MCF 10A (cell line): ENCODE measurements at places on chromosomes 7 and 10. TPM values are rescaled to one million over a fixed set of nuclear protein-coding genes. Genes with fewer than 3 reads are reported as not detected.

GRCh38 chr10:110910138-110910537, 8.8 kb downstream of the BBIP1 start:
- no peak for DNase-seq
- no peak overlapping the region for H3K4me3 ChIP-seq
- peaks cover 24% of the 10 kb centered on the region for H3K4me1 ChIP-seq
- no peaks in the 10 kb centered on the region for H3K27me3 ChIP-seq
- peaks cover 41% of the 10 kb centered on the region for H3K36me3 ChIP-seq

- H3K27ac ChIP-seq, result no peak overlapping the region
- H3K36me3 ChIP-seq, result no peaks in the 10 kb centered on the region
- no peaks in the 10 kb centered on the region for H3K4me1 ChIP-seq
- no peak for DNase-seq
- H3K4me3 ChIP-seq, result no peak overlapping the region
Measured at GRCh38 chr7:18338910-18339523, 156.5 kb upstream of the HDAC9 start.

DNA sequence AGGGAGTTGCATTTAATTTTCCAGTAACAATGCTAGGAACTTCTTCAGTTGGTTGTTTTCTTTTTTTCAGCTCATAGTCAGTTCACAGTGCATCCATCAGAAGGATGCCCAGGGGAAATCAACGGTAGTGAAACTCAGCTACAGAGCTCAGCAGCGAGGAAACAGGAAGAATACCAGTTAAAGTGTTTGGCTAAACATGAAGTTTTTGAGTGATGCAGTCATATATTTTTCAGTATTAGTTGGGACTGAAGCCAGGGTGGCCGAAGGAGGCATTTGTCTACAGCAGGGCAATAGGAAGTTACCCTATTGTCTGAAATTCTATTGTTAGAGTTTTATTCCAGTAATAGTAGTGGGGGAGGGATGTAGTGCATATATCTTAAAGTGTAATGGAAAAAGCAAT, 45.3 kb upstream of the MALRD1 start:
- no peak overlapping the region for H3K4me3 ChIP-seq
- peaks cover 6% of the 10 kb centered on the region for H3K4me1 ChIP-seq
- no peaks in the 10 kb centered on the region for H3K27me3 ChIP-seq

DNA sequence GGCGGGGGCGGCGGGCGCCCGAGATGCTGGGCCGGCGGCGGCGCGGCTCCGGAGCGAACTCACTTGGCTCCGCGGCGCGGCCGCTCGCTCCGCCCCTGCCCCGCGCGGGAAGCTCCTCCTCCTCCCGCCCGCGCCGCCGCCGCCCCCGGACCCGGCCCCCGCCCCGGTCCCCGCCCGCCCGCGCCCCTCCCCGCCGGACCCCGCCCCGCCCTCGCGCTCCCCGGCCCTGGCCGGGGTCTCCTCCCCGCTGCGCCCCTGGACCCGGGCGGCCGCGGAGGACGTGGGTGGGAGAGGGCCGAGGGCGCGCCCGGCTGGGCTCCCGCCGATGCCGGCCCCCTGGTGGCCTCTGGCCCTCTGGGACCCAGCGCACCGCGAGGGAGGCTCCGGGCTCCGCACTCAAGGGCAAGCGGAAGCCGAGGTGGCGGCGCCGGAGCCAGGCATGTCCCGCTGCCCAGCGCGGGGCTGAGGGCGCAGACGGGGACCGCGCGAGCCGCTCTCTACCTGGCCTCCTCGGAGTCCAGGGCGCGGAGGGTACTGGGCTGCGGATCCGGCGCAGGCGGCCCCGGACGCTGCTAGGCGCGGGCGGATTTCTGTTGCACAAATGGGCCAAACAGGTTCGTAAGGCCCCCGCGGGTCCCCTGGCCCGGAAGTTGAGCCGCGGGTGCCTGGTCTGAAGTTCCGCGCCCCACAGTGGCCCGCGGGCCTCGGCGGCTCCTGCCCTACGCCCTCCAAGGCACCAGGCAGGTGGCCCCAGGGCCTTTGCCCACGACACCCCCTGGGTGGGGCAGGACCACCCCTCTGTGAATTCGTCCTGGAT, at the start of gene TCERG1L:
Gene TCERG1L, minus strand, starts transcription at position 61 of the 817 bp plus-strand sequence. CDS start 86 bp downstream, outside the sequence.
- no peak within 1 kb of the TSS for H3K4me3 ChIP-seq
- no peaks in the 10 kb centered on the region for H3K4me1 ChIP-seq
- DNase-seq, result no peak
- H3K36me3 ChIP-seq, result no peaks in the 10 kb centered on the region
- H3K27me3 ChIP-seq, result no peaks in the 10 kb centered on the region

DNA sequence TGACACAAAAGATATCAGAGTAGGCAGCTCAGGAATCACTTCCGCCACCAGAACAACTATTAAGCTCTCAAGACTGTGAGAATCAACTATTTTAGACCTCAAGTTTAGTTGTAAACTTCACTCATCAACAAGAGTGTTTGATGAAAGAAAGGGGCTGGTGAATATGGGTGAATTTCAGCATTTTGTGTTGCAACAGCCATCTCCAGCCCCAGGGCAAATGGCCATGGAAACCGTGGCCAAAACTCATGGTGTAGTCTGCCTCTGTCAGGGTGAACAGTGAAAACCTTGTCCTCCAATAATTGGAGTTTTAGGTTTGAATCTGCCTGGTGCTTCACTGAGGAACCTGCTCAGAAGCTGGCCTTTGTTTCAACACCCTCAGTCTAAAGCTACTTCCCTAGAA, 60.0 kb downstream of the POLR1F start:
- H3K4me3 ChIP-seq, result no peak overlapping the region
- H3K4me1 ChIP-seq, result peaks cover 6% of the 10 kb centered on the region
- no peak overlapping the region for H3K27ac ChIP-seq
- H3K27me3 ChIP-seq, result no peaks in the 10 kb centered on the region
- no peaks in the 10 kb centered on the region for H3K36me3 ChIP-seq

DNA sequence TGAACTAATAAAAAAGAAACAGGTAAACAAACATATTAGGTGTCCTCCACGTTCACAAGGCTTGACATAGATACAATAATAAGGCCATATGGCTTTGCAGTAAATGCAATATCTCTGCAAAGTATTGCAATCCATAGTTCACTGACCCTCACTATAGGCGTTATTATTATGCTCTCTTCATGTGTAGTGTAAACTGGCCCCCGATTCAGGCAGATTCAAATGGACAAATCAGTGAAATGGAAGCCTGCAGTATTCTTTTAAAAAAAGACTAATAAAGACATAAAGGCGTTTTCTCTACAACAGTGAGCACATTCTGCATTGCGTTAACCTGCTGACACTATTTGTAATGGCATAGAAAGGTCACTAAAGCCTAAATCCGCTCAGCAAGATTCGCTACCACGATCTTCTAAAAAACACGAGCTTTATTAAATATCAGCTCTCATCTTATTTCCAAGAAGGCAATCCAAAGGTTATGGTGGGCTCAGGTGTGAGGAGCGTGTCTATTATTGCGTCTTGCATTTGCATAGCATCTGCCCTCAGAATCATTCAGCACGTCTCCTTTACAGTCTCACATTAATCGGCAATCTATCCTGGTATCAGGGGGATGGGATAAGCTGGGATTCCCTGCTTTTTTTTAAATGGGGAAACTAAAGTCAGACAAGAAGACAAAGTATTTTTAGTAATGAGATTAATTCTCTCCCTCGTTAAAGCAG, 36.2 kb downstream of the FRMD4A start:
- no peaks in the 10 kb centered on the region for H3K4me1 ChIP-seq
- no peak overlapping the region for H3K4me3 ChIP-seq
- no peak for DNase-seq

GRCh38 chr10:97037365-97038361, 148.1 kb downstream of the SLIT1 start:
- peak; percentile 89 for DNase-seq
- H3K27ac ChIP-seq, result no peak overlapping the region
- peaks cover 20% of the 10 kb centered on the region for H3K27me3 ChIP-seq
- peaks cover 9% of the 10 kb centered on the region for H3K4me1 ChIP-seq
- no peaks in the 10 kb centered on the region for H3K36me3 ChIP-seq

- no peaks in the 10 kb centered on the region for H3K27me3 ChIP-seq
- H3K4me3 ChIP-seq, result no peak overlapping the region
- H3K36me3 ChIP-seq, result no peaks in the 10 kb centered on the region
- no peak overlapping the region for H3K27ac ChIP-seq
- no peaks in the 10 kb centered on the region for H3K4me1 ChIP-seq
Measured at GRCh38 chr7:131648491-131648890, 92.1 kb upstream of the PODXL start.

DNA sequence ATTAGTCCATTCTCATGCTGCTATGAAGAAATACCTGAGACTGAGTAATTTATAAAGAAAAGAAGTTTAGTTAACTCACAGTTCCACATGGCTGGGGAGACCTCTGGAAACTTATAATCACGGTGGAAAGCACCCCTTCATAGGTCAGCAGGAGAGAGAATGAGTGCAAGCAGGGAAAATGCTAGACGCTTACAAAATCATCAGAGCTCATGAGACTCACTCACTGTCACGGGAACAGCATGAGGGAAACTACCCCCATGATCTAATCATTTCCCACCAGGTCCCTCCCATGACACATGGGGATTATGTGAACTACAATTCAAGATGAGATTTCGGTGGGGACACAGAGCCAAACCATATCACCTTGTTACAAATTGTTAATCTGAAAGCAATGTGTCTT, 15.8 kb downstream of the TAS2R39 start:
- no peak overlapping the region for H3K4me3 ChIP-seq
- no peak for DNase-seq
- H3K4me1 ChIP-seq, result peaks cover 5% of the 10 kb centered on the region
- H3K27ac ChIP-seq, result no peak overlapping the region
- H3K27me3 ChIP-seq, result peaks cover 32% of the 10 kb centered on the region
- H3K36me3 ChIP-seq, result no peaks in the 10 kb centered on the region

DNA sequence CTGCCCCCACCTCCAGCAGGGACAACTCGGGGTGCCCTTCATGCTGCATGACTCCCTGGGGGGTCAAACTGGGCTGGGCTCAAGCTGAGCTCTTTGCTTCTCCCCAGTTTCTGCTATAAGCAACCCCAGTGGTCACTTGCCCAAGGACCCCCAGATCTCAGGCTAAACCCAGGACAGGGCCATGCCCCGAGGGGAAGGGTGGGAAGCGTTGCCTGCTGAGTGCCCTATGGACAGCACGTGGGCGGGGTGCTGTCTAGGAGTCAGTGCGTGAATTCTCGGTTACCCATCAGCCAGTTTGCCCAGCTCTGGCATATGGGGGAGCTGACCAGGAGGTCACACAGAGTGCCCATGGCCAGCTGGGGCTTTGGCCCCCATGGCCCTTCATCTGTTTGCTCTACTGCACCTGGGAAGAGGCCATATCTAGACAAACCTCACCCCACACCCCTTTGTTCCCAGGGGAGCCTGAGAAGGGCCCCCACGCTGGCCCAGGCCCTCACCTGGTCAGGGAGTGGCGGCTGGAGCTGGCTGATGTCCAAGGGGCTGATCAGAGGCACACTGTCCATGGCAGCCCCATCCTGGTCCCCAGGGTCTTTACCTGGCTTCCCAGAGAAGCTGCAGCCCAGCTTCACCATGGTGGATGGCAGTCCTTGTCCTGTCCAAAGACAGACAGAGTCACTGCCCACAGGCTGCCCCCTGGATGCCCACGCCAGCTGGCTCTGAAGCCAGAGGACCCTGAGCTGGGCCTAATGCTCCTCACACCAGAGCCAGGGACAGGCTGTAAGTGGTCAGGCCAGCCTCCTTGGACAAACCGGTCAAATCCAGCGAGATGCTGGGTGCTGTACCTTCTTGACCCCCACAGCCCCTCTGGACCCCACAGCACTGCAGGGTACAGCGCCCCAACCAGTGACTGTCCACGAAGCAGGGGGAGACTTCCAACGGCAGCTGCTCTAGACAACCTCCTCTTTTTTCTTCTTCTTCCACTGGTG, 8.0 kb downstream of the CALY start:
- peaks cover 56% of the 10 kb centered on the region for H3K27me3 ChIP-seq
- no peak for DNase-seq
- no peak overlapping the region for H3K27ac ChIP-seq
- no peaks in the 10 kb centered on the region for H3K36me3 ChIP-seq
- peaks cover 5% of the 10 kb centered on the region for H3K4me1 ChIP-seq

DNA sequence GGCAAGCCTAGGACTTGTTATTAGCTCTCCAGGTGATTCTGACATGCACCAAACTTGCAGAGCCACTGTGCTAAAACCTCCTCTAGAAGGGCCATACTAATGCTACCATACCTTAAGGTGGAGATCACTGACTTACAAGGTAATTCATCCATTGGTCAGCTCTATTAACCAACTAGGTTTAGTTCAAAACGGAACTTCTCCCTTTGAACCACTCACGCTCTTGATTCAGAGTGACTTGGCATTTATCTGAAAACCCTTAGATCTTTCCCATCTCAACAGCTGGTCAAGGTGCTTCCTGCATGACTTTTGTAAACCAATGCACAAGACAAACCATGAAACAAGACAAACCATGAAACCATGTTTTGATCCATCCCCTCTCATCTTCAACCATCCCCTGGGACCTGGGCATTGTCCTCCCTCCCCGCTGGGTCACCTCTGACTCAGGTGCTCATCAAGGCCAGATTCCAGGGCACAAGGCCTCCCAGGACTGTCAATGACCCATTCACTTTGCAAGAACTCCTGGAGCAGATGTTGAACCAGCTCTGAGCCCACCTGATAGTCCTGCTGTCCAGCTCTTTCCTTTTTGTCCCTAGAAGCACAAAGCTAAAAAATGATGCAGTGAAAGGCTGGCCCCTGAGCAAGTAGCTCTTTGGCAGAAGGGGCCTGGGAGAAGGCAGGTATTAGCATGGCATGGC, 18.8 kb downstream of the IMPDH1 start:
- DNase-seq, result no peak
- no peaks in the 10 kb centered on the region for H3K27me3 ChIP-seq
- H3K27ac ChIP-seq, result no peak overlapping the region
- H3K4me3 ChIP-seq, result no peak overlapping the region
- H3K4me1 ChIP-seq, result peaks cover 6% of the 10 kb centered on the region
- peaks cover 15% of the 10 kb centered on the region for H3K36me3 ChIP-seq

- H3K36me3 ChIP-seq, result no peaks in the 10 kb centered on the region
- H3K27ac ChIP-seq, result no peak overlapping the region
- H3K27me3 ChIP-seq, result no peaks in the 10 kb centered on the region
- H3K4me1 ChIP-seq, result peaks cover 16% of the 10 kb centered on the region
Measured at GRCh38 chr7:79282070-79282694, 171.3 kb downstream of the MAGI2 start.

DNA sequence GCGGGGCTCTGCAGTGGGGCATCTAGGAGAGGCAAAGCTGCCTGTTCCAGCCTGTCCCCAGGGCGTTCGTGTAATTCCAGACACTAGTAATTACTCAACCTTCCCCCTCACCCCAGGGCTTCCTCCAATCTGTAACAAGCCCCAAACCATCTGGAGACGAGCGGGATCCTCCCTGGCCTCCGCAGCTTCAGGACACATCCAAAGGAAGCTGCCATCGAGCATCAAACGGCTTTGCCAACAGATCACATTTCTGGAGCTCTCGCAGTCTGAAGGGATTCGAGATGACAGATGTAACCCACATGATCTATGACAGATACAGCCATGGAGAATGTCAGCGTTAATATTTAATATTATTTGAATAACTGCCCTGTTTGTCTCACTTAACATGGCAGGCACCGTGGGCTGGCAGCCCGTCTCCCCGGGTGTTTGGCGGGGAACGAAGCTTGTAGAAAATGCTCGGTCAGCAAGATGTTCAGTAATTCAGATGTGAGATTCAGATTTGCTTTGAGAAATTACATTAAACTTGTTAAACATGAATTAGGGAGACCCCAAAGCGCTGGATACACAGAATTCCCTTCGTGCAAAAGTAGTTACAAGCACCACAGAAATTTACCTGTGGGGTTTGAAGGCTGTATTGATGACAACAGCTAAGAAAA, 108.5 kb upstream of the C7orf33 start:
- no peak for DNase-seq
- no peak overlapping the region for H3K27ac ChIP-seq
- H3K27me3 ChIP-seq, result no peaks in the 10 kb centered on the region
- H3K4me1 ChIP-seq, result no peaks in the 10 kb centered on the region

GRCh38 chr10:121312587-121312986, 285.7 kb downstream of the FGFR2 start:
- peaks cover 17% of the 10 kb centered on the region for H3K4me1 ChIP-seq
- no peak overlapping the region for H3K4me3 ChIP-seq
- H3K27ac ChIP-seq, result no peak overlapping the region
- H3K27me3 ChIP-seq, result no peaks in the 10 kb centered on the region

ACTR3C gene
- total RNA-seq, result 3.5 and 3.6 TPM in 2 replicates

ACSL5 gene
- total RNA-seq, result 0.12 and 0.68 TPM in 2 replicates

ZNF37A gene
- 44.5 and 52.3 TPM in 2 replicates for total RNA-seq
